ENCODE measurements at places on chromosomes 6 and 20.

DNA sequence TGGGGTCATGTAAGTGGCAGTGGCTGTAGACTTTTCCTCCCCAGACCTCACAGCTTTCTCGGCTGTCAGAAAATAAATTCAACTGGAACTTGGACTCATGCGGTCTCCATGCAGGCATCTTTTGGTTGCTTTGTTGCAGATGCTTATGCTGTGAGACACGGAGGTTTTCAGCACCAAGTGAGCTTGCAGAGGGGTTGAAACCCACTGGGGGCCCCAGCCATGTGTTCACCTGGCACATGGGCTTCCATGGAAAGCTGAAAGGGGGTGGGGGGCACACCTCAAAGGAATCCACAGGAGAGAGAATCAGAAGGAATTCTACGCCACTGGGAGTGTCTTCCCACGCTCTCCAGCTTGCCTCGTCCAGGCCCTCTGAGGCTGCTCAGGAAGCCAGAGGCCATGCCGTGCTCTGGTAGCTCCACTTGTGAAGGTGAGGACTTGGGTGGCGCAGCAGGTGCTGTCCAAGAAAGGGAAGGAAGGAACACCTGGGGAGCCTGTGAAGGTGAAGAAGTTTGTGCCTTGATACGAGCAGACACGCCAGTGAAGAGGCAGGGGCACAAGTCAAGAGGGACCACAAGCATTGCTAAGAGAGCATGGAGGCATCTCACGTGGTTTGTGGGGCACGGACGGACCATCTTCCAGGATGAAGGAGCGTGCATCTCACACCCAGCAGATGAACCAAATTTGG is 134.3 kb upstream of the PMEPA1 start:
- DNase-seq, result no peak

DNA sequence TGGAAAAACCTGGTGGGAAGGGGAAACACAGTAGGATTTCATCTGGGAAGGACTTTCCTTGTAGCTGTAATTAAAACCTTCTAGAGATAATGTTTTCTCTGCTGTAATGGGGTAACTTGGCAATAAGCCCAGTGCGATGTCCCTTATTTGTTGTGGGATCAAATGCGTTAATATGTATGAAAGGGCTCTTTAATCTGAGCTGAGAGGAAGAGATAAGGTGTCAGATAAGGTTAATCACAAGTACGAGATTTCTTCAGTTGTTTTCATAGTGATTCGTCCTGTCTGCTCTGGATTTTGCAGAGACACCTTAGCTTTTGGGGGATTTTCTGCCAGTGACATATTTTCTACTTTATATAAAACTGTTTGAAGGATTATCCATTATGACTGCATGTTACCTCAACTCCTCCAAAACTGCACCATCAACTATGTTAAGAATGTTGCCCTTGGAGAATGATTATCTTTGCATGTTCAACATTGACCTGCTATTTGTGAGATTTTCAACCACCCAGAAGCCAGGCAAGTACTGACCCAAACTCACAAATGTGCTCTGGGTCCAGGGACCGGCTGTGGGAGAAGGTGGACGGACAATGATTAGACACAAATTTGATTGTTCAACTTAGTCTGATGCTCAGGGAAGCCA is 21.2 kb upstream of the ELOVL5 start:
- DNase-seq, result no peak

DNA sequence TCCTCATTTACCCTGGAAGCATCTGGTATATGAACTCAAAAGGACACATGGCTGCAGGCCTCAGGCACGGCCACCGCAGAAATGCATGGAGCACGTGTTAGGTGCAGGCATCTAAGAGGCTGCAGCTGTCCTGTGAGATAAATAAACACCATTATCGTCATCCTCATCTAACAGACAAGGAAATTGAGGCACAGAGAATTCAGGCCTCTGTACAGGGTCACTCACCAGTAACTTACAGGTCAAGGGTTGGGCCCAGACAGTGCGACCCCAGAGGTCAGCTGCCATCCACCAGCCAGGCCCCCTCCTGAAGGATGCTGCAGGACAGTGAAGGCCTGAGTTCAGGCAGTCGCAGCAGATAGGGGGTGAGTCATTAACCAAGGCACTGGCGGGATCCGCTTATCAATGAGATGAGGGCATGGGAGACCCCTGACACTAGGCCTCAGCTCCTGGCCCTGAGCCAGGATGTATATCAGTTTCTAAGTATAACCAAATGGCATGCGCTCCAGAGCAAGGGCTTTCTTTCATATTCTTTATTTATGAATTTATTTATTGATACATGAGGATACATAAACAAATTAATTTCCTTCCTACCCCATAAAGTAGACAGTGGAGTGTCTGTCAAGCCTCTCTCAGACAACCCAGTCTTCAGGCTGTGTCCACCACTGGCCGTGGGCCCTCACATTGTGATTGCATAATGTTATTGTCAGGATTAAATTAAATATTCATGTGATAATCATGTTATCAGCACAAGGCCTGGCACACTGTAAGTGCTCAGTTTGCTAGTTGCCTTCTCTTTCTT is 316.9 kb downstream of the QKI start:
- no peak for DNase-seq

DNA sequence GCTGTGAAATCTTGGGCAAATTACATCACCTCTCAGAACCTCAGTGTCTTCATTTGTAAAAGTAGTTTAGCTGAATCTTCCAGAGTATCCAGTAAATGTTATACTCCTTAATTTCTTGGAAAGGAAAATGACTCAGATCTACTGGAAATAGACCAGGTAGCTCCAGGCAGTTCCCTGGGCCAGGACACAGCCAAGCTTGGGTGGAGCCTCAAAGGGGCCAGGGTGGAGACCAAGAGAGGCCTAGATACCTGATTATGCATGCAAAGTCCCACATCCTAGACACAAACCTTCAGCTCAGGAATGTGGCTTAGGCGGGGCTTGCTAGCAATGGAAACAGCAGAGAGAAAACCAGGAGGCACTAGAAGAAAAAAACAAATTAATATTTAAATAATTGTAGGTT is 272.8 kb downstream of the MAFB start:
- no peak for DNase-seq

GRCh38 chr6:76495909-76496308 is 423.4 kb upstream of the IMPG1 start:
- no peak for DNase-seq

GRCh38 chr6:44701038-44701636 is 313.6 kb downstream of the CDC5L start:
- DNase-seq, result no peak

DNA sequence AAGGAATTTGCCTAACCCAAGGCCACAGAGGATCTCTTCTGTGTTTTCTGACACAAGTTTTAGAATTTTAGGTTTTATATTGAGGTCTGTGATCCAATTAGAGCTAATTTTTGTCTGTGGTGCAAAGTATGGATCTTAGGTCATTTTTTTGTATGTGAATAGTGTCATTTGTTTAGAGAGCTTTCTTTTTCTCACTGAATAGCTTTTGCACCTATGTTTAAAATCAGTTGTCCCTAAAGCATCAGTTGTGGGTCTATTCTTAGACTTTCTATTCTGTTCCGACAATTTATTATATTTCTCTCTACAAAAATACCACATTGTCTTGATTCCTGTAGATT is 341 bp upstream of the MCM9 start:
- no peak for DNase-seq

DNA sequence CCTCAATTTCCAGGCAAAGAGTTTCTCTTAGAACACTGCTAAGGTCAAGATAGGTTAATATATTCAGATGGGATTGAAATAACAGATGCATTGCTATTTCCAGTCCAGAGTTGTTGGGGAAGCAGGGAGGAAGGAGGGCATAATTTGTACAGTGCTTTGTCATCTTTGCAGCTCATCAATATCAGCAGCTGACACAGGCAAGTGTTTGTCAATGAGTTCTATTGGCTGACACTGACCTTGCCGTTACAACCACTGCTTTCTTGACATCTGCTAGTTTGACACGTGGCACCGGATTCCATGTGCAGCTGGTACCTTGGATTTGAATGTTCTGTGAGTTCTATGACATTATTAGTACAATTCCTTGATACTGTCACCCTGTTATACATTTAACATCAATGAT is 28.0 kb upstream of the MLIP start:
- no peak for DNase-seq

DNA sequence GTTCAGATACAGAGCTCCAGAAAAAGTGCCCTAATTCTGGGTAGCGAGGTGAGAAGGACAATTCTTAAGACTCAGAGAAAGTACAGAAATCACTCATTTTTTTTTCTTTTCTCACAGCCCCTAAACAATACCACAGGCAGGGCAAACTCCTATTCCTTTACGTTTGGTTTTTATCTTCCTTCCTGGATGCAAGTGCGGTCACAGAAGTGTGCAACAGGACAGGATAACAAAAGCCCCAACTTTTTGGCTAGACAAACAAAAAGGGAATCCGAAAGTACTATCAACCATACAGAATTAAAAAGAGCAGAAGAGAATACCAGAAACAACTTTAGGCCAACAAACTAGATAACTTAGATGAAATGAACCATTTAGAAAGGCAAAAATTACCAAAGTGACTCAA is 18.4 kb upstream of the BEND6 start:
- no peak for DNase-seq

DNA sequence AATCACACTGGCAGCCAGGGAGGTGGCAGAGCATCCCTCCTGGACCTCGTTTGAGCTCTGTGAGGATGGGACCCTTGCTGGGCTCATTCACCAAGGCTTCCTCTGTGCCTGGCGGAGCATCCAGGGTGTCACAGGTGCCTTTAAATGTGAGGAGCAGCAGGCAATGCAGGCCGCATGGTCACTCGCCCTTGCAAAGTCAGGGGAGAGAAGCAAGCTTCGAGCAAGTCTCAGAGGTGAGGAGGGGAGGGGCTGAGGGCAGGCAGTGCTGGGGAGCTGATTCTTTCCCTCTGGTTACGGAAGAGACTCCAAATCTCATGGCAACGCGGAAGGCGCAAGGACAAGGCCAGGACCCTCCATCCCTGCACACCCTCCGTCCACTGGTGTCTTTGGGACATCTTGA is 182.7 kb upstream of the PMEPA1 start:
- no peak for DNase-seq

GRCh38 chr6:144482142-144482541 is 197.0 kb downstream of the UTRN start:
- peak; percentile 39 for DNase-seq
